ENCODE measurements at places on chromosomes 5 and 9.
A peak's percentile ranks its signal among the peaks of the same experiment; 100 is the strongest.

GRCh38 chr5:117893211-117893610, 1095.1 kb downstream of the DTWD2 start:
- DNase-seq = no peak

DNA sequence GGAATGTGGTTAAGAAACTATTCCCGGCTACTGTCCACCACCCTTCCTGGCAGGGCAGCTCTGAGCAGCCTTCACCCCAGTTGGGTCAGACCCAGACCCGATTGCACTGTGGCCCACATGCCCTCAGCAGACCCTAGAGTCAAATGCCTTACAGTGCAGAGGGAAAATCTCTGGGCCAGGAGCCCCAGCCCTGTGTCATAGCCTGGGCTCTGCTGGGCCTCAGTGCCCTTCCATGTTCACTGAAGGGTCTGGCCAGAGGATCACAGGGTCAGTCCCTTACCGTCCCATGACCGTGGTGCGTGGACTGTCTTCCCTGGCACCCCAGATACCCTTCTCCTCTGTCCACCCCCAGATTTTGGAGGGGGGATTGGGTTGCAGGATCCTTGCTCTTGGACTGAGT, 73.5 kb upstream of the COL5A1 start:
- no peak for DNase-seq

DNA sequence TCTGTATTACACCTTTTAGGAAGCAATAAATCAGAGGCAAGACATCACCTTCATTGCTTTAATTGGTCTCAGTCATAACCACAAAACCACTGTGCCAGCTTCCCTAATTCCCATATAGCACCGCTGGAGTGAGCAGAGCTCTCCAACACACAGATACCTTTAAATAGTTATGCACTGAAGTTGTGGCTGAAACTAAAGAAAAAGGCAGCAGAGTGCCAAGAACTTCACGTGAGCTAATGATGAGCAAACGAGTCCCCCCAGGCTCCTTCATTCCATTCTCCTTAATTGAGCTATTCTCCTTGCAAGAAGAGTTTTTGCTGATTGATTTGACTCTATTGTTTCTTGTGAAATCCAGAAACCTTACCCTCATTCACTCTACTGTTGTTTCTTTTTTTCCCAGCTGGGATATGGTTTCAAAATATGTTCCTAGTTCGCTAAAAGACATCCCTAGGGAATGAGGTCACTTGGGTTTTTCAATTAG, 501.5 kb downstream of the SPATA31D1 start:
- no peak for DNase-seq

GRCh38 chr9:27489087-27489876, 34.8 kb upstream of the IFNK start:
- no peak for DNase-seq

DNA sequence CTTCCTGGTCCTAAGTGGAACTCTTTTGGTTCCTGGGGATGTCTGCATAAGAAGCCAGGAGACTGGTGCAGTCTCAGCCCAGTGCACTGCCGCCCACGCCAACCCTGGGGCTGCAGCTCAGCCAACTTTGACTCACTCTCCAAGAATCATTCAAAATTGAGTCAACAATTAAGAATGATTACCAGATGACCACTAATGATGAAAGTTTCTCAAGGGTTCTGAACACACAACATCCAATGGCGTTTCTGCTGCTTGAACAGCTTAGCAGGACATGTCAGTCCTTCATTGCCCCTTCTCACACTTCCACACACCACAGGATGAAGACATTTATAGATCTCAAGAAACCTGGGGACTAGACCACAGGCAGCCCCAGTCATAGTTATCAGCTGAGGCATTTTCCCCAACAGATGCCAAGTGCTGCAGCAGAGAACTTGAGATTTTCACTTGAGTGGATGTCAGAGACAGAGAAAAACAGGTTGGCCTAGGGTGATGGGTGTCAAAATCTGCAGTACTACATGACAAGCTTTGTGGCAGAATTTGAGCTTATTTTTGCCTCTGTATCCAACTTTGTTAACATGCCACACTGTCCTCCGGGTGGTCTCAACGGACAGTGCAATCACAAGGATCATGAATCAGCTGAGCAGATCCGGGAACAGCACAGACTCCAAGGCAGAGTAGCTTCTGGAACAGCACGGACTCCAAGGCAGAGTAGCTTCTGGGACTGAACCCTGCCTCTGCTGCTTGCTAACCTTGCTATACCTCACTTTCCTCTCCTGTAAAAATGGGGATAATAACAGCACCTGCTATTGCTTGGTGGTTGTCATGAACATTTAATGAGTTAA, 356.1 kb downstream of the SPOCK1 start:
- DNase-seq = no peak

- DNase-seq = no peak
Measured at GRCh38 chr9:3138231-3139229, 294.6 kb upstream of the PUM3 start.

GRCh38 chr5:172486451-172486850, 32.1 kb upstream of the SH3PXD2B start:
- no peak for DNase-seq

GRCh38 chr5:162190-162564, 29.1 kb upstream of the LRRC14B start:
- no peak for DNase-seq

- DNase-seq = no peak
Measured at GRCh38 chr9:132754236-132754635, 84.0 kb downstream of the GTF3C4 start.

- no peak for DNase-seq
Measured at GRCh38 chr9:20744036-20744630, 60.1 kb downstream of the FOCAD start.

DNA sequence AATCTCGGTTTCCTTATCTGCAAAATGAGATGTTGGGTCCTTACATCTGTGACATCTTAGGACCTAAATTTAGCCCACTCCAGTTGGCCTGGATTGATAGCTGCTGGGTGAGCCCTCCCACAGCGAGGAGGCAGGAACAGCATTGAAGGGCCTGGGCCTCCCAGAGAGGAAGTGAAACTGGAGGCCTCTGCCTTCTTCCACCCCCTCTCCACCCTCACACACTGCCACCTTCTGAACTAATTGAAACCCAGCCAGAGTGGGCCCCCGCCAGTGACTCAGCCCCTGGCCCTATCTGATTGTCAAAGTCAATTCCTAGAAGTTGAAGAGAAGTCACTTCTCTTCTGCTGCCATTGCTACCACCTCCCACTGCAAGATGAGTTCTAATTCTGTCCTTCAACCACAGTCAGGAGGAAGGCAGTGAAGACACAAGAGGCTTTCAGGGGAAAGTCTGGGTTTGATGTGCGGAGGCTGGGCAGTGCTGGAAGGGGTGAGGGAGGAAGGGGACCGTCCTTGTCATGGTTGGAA, 55.2 kb upstream of the NEK6 start:
- DNase-seq = peak; percentile 57

DNA sequence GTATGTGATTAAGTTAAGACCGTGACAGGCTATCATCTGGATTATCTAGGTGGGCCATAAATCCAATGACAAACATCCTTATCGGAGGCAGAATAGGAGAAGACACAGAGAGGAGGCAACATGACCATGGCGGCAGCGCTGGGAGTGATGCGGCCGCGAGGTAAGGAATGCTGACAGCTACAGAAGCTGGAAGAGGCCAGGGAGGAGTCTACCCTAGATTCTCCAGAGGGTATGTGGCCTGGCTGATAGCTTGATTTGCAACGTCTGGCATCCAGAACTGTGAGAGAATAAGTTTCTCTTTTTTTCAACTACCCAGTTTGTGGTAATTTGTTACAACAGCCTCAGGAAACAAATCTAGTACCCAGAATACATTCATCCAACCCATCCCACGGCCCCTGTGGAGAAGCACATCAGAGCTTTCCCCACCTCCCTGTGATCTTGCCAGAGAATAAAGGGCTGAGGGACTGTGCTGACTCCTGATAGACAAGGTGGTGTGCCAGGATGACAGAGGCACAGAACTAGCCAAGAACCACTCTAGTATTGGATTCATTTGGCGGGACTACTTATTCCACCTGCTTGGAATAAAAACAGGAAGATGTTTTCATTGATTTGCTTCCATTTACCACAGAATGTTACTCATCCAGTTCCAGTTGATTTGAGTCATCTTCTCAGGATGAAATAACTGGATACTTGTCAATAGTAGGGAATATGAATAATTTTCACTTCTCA, 187.4 kb downstream of the MAN2A1 start:
- DNase-seq = no peak

- no peak for DNase-seq
Measured at GRCh38 chr9:127159949-127160610, 37.6 kb upstream of the ANGPTL2 start.

DNA sequence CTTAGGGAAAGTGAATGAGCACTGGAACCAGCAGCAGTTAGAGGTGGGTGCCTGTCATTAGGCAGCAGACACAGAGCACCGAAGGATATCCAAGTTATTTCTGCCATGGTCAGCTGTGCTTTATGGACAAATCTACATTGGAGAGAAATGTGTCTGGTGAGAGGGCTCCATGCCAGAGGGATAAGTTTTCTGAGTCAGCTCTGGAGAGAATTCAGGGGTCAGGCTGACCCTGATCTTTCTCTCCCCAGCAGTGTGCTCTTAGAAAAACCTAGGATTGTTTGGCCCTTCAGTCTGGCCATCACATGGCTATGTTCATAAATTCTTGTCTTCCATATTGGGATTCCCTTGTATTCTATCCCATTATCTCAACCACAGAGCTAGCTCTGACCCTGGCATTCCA, 8.9 kb upstream of the IL17B start:
- no peak for DNase-seq

GRCh38 chr9:34633851-34634550, 3.6 kb downstream of the SIGMAR1 start:
- peak; percentile 77 for DNase-seq

- peak; percentile 29 for DNase-seq
Measured at GRCh38 chr5:173885475-173886010, 2.6 kb upstream of the CPEB4 start.

DNA sequence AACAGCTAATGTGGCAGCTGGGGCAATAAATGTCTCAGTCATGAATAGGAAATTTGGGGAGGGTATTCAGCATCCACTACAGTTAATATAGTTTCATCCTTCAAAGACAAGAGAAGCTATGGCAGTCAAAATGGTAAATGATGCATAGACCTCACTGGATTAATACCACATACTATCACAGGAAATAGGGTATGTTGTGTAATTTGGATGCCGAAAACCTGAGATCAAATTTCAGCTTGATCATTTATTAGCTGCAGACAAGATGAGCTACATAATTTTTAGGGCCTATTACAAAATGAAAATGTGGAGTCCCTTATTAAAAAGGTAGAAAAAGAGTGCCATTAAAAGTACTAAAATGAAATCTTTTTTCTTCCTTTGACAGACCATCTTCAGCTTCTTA, 112.6 kb upstream of the MTAP start:
- DNase-seq = no peak

GRCh38 chr5:104815212-104815611, 1252.6 kb upstream of the NUDT12 start:
- DNase-seq = no peak

- no peak for DNase-seq
Measured at GRCh38 chr5:136086783-136087566, 45.7 kb upstream of the SMAD5 start.

GRCh38 chr5:133552925-133553525, 59.3 kb downstream of the FSTL4 start:
- peak; percentile 21 for DNase-seq

DNA sequence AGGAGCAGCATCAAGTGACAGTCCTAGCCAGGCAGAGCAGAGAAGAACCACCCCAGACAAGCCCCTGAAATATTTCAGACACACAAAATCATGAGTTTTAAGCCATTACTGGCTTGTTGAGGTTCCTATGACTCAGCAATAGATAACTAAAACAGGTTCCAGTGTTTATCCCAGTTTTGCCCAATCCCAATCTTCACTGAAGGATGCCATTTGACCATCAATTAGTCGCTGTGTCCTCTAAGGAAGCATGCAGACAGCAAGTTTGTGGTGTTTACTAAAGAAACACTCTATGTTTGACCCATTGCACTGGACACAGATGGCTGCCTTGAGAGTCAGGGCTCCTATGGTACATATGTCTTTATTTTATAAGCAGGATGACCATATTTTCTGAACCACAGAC, 186.7 kb downstream of the SYK start:
- DNase-seq = no peak

GRCh38 chr5:67942421-67942820, 273.1 kb upstream of the PIK3R1 start:
- no peak for DNase-seq

DNA sequence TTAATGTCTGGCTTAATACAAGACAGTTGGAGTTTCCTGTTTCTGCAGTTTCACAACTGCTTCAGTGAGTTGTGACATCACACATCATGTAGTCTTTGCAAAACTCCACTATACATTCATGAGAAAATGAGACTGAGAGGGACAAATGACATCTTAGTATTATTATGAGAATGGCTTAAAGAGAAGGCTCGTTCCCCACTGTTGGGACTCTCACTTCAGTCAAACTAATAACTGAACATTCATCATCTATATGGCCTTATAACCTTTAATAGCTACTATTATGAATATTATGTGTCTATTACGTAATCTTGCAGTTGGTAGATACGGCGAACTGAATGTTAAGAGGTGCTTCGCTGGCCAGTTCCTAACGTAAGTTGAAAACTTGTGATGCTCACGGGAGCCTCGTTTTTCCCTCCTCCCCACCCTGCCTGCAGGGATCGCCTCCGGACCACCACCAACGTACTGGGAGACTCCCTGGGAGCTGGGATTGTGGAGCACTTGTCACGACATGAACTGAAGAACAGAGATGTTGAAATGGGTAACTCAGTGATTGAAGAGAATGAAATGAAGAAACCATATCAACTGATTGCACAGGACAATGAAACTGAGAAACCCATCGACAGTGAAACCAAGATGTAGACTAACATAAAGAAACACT, 79.4 kb downstream of the SLC1A3 start:
- no peak for DNase-seq

GRCh38 chr5:74332682-74333081, 307.8 kb downstream of the ENC1 start:
- DNase-seq = no peak

DNA sequence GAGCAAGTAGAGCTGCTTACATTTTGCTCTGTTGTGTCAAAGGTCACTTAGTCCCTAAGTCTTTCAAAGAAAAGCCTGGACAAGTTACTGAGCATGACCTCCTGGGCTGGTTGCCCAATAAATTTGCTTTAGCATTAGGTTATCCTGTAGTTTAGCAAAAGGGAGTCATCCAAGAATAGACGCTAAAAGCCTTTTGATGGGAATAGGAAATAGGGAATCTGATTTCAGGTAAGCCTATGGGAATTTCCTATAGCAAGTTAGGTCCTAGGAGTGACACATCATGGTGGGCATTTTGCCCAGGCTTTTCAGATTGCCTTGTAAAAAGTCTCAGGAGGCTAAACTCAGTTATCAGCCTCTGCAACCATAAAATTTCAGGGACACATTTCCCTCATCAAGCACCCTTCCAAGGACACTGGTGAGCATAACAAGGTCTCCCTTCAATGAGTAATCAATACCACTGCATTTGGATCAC, 67.6 kb upstream of the RANBP3L start:
- no peak for DNase-seq

DNA sequence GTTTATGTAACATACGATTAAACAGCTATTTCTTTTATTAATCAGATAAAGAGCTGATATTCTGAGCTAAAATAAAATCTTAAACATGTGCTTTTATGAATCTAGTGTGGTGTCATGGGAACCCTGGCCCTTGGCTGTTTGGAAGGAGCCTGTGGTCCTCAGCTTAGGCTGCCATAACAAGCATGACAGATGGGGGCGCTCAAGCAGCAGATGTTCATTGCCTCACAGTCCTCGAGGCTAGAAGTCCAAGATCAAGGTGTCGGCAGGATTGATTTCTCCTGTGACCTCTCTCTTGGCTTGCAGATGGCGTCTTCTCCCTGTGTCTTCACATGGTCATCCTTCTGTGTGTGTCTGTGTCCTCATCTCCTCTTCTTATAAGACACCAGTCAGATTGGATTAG, 448.2 kb downstream of the GADD45G start:
- no peak for DNase-seq

All from CD4-positive, alpha-beta T cell treated with Interleukin-6 at 100 ng/mL for 8 hours (primary cell).